Stimulated activated CD4-positive, alpha-beta T cell treated with anti-CD3 and anti-CD28 coated beads, Interleukin-4, amount 100 ng/mL, for 4 hours (primary cell): ENCODE measurements at places on chromosomes 6 and 20.

DNA sequence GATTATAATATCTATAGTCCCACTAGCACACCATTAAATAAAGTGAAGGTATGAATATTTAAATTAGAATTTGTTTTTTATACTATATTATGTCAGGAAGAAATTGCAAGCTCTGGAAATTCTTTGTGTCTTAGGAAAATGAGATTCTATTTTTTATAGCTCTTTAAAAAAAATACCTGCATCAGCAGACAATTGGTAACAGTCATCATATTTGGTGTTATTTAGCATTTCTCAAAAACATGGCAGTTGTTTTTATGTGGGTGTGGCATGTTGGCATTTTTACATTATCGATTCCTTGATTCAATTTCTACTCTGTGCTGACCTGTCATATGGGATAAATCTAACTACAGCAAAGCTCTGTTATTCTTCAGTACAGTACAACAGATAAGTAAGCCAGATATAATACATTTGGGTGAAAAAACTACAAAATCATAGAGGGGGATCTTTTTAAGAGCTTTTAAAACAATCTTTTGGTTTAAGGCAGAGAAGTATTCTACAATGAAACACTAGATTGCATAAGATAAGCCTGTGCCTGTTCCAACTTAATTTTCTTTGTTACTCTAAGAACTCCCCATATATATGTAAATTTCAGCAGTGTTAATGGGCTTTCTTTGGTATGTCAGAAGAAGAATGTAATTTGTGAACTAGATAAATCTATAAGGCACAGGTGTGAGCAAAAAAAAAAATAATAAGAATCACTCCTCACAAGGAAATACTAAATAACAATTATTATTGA is 71.5 kb downstream of the LAMA2 start:
- no peak for DNase-seq

GRCh38 chr6:168371185-168371584 is 51.6 kb upstream of the DACT2 start:
- DNase-seq: no peak

DNA sequence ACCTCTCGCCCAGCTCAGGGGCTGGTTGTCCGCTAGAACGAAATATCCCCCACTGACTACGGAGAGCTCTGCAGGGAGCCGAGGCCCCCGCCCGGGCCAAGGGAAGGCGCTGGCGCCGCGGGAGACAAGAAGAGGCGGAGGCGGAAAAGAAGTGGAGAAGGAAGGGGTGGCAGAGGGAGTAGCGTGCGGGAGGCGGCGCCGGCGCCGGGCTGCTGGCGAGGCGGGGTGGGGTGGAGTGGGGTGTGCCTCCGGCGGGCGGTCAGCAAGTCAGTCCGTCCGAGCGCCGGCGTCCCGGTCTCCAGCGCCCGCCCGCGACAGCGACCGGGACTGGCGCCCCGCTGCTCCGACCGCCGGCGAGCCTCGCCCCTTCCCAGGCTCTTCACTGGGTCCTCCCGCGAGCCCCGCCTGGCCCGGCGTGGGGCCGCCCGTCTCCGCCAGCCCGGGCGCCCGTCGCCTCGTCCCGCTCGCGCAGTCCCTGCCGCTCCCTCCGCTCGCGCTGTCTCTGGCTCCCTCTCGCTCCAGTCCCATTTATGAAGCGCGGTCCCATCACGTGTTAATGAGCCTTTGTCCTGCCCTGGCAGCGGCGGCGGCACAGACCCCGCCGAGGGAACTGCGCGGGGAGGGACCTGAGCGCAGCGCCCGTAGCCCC is at the start of gene CNR1:
TSS of gene CNR1 (minus strand) at position 504 of the 649 bp plus-strand sequence. CDS start 21,073 bp downstream, outside the sequence.
- DNase-seq: no peak

GRCh38 chr6:13099771-13100170 is 228.6 kb downstream of the TBC1D7 start:
- no peak for DNase-seq

GRCh38 chr6:108293527-108294296 is 1.1 kb upstream of the AFG1L start:
- DNase-seq: no peak

GRCh38 chr6:108791700-108792099 is 56.5 kb upstream of the ARMC2 start:
- DNase-seq: no peak

GRCh38 chr6:23983735-23984134 is 142.3 kb upstream of the NRSN1 start:
- DNase-seq: no peak

DNA sequence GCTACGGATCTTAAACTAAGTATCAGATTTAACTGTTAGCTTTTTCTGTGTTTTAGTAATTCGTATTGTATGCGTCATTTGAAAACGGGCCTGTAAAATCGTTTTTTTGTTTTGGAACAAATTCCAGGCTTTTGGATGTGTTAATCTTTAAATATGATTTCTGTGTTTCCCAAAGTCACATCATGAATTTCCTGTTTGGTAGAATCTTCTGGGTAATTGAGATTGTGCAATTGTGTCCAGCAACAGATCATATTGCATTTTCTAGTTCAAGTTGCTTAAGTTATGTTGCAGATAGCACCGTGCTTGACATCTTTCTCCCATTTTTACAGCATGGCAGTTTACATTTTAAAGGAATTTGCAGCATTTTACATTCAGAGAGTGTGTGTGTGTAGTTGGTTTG is 1.9 kb downstream of the MAPK14 start:
- no peak for DNase-seq

GRCh38 chr20:18056174-18057100 is 1.3 kb downstream of the OVOL2 start:
- no peak for DNase-seq

GRCh38 chr20:49990271-49990720 is 7.5 kb downstream of the SNAI1 start:
- no peak for DNase-seq

DNA sequence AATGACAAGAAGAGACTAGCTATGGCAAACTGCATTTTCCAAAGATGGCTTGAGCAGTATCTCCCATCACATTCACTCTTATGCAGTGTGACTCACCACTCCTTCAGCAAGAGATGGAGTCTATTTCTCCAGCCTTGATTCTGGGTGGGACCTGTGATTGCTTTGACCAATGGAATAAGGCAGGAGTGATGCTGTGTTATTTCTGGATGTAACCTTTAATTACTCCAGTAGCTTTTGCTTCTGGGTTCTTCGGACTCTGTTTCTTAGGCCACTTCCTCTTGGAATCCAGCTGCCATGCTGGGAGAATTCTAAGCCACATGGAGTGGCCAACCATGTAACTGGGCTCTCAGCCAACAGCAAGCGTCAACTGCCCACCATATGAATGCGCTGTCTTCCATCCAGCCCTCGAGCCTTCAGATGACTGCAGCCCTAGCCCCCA is 50.7 kb downstream of the TGM2 start:
- DNase-seq: no peak

GRCh38 chr6:124775121-124775520 is 187.1 kb upstream of the RNF217 start:
- DNase-seq: no peak

DNA sequence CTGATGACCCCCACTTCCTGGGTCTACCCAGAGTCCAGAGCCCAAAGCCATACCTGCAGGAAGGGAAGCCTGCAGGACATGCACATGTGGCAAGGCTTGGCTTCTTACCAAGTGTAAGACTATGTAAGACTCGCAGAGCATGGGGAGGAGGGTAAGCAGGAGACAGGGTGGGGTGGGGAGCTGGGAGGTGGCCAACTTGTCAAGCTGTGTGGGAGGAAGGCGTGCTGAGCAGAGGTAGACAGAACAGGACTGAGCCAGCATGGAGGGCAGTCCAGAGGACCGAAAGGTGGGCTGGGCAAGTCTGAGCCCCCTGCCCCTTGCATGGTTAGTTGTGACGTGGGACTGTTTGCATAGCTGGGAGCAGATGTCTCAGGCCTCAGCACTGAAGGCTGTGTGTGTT is 53.4 kb upstream of the RNF24 start:
- no peak for DNase-seq

- DNase-seq: peak; percentile 21
Observed at GRCh38 chr6:42404484-42404883, 47.2 kb downstream of the TRERF1 start.

- DNase-seq: no peak
Observed at GRCh38 chr6:3905945-3906845, 57.0 kb downstream of the FAM50B start.

DNA sequence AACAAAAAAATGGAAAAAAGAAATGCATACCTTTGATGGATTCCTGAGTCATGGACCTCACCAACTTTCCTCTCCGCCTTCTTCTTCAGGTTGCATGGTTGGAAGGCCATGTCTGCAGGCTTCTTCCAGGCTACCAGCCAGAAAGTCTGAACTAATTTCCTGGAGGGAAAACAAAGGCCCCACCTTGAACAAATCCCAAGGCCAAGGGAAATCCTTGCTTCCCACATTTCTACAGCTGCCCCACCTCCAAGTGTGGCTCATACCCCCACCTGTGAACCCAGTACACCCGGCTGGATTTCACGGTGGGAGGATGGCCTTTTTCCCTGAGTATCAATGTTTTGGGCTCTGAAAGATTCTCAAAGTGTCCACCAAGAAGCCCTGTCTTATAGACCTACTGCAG is 22.4 kb downstream of the IL17A start:
- no peak for DNase-seq

DNA sequence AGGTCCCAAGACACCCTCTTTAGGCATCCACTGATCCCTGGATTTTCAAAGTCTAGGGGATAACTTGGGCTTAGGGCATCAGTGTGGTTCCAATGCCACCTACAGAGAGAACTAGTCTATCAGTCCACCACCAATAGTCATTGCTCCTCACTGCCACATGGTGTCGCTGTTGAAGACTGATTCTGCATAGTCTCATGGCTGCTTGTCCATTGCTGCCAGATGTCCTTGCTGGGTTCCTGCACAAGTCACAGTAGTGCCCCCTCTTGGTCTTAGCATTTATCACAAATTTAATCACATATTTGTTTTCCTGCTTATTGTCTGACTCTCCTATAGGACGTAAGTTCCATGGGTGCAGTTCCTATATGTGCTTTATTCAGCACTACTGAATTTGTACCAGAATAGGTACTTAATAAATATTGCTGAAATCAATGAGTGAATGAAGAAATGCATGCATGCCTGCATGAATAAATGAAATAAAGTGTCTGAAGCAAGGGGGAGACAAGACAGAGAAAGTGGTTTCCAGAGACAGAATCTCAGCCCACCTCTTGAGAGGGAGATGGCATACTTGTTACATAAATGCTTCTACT is 45.9 kb upstream of the RALY start:
- peak; percentile 6 for DNase-seq

- DNase-seq: peak; percentile 56
Observed at GRCh38 chr20:23419995-23420901, 1.0 kb downstream of the NAPB start.

GRCh38 chr6:32700391-32701040 is 34.1 kb upstream of the HLA-DQB1 start:
- no peak for DNase-seq

DNA sequence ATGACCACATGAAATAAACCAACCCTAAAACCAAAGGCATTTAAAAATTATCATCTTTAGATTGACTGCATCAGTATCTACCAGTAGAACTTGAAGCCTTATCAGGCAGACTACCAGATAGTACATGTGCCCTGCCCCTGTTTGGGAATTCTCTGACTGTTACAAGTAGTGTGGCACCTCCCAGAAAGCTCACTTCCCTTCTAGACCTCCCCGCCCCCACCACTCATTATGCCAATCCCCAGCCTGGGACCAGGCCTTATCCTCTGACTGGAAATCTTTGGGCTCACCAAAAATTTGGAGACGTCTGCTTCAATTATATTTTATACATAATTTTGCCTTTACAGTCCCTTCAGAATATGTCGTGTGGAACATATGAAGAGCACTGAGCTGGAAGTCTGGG is 155.6 kb downstream of the TFAP2B start:
- no peak for DNase-seq

GRCh38 chr20:38201356-38201755 is 36.3 kb upstream of the TGM2 start:
- DNase-seq: no peak

- no peak for DNase-seq
Observed at GRCh38 chr6:89828988-89829471, 650 bp upstream of the CASP8AP2 start.

- no peak for DNase-seq
Observed at GRCh38 chr20:61571221-61571620, 319.2 kb downstream of the CDH4 start.

GRCh38 chr6:23177806-23178205 is 608.4 kb downstream of the HDGFL1 start:
- no peak for DNase-seq

DNA sequence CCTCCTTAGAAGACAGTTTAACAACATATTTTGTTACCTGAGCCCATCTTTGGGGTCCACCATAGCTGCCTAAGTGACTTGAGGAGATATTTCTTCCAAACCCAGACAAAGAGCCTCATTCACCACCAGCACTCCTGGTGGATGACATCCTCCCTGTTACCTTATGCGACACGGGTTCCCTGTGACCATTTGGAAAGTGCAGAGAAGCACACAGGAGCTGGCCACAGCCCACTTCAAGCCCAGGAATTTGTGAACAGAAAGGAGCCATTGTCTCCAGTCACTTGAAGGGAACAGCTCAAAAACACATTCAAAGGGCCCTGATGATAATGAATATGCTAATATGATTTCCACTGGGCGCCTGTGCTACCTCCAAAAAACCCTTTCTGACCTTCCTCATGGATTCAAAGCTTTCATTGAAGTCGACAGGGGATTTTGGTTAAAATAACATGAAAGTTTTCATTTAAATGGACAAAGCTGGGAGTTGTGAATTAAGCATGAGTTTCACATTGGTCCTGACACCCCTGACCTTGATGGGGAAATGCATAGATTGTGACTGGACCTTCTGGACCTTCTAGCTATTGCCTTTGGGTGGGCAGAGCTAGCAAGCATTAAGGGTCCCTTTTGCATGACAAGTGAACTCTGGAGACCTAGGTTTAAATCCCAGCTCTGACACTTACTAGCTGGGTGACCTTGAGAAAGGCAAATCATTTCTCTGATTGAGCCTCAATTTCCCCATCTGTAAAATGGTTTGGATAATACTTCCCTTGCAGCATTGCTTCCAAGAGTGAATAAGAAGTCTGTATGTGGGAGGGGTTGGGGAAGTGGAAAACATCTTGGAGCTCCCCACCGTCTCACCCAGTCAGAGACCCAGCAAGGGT is 83.3 kb upstream of the SIRPA start:
- no peak for DNase-seq

DNA sequence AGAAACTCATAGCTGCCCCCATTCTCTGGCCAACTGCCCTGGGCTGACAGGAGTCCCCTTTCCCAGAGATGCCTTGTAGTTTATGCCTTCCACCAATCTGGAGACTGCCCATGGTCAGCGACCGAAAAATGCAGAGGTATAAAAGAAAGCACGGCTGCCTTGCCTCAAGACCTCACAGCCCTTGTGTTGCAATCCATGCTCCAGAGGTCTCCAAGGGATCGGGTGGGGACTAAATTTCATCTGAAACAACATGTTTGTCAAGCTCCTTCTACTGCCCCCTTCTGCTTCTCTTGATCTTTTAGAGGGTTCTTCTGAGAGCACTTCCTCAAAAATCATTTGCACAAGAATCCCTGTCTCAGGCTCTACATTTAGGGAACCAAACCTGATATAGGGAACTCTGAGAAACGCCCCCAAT is 128.8 kb downstream of the PLCB1 start:
- DNase-seq: no peak

DNA sequence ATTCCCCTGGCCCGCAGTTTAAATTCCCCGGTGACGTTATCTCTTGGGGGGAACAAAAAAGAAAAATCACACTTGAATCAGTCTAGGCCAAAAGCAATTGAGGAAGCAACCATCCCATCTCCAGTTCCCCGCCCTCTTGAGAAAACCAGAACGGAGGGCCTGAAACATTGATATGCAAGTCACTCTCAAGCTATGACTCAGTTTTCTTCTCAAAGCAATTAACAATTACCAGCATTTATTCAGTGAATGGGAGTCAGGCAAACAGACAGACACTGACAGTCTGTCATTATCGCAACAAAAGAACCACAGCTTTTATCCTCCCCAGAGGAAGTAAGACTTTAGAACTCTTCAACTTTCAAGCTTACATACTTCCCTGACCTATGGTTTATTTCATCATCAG is 100.9 kb downstream of the OPRM1 start:
- DNase-seq: no peak
